ENCODE measurements at places on chromosomes 11 and 22.

GRCh38 chr11:120610111-120610510, 98.6 kb downstream of the GRIK4 start:
- no peak for DNase-seq

GRCh38 chr22:41952713-41953112, 763 bp downstream of the SMIM45 start:
- DNase-seq: no peak

- no peak for DNase-seq
These were observed 19.5 kb downstream of the CRELD2 start for GRCh38 chr22:49937758-49938564.

DNA sequence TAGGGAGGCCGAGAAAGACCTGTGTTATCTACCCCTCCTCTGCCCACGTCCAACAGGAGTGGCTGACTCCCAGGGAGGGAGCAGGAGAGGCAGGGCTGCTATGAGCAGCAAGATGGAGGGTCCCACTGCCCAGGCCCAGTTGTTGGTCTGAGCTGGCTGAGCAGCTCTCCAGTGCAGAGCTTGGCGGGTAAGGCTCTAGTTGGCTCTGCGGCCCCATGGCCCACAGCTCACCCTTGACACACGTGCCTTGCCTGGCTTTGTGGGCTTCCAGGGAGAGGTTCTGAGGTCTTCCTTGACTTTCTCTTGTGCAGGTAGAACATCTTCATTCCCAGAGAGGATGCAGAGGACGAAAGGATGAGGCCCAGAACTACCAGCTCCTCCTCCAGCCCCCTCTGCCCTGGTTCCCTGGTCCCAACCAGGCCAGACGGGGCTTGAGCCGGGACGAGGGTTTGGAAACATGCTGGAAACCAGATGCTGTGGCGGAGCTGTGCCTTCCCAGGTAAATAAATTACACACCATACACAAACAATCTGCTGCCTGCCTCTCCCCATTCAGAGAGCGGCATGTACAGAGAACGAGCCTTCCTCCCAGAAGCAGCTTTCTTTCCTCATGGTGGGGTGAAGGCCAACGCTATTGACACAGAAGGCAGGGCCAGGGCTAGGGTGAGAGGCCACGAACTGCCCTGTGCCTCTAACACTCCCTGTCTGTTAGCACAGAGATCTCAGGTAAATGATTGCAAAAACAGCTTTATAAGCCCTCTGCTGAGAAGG, 48.1 kb downstream of the DSCAML1 start:
- no peak for DNase-seq

DNA sequence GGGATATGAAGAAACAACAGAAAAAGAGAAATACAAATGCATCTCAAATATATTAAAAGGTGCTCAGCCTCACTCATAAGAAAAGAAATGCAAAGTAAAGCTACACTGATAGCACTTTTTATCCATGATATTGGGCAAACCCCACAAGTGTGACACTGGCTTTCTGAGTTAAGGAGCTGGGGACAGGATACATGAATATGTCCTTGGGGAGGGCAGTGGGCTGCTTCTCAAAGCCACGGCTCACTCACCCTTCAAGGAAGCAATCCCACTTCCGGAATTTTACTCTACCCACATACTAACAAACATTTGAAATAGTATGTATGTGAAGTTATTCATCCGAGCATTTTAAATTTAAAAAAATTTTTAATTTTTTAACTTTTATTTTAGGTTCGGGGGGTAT, 41.1 kb upstream of the SLC22A12 start:
- DNase-seq: no peak

GRCh38 chr11:61472868-61473267, 35.7 kb upstream of the LRRC10B start:
- no peak for DNase-seq

DNA sequence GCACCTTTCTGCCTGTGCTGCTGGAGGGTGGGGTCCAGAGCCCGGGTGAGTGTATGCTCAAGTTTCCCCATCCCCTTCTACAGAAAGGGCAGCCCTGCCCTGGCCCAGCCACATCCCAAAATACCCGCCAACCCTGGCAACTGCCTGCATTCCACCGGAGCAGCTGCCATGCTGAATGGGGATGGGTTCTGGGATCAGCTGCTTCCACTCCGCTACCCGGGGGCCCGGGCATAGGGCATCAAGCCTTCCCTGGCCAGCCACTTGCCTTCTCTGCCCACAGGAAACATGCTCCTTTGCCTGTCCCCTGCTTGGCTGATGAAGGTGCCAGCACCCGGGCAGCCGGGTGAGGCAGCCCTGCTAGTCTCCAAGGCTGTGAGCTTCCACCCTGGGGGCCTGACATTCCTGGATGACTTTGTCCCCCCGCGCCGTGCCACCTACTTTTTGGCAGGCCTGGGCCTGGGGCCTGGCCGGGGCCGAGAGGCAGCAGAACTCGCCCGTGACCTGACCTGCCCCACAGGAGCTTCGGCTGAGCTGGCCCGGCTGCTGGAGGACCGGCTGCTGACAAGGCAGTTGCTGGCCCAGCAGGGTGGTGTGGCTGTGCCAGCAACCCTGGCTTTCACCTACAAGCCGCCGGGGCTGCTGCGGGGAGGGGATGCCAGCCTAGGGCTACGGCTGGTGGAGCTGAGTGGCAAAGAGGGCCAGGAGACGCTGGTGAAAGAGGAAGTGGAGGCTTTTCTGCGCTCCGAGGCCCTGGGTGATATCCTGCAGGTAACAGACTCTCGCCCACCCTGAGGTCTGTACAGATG, 3.2 kb downstream of the CARNS1 start:
- no peak for DNase-seq

DNA sequence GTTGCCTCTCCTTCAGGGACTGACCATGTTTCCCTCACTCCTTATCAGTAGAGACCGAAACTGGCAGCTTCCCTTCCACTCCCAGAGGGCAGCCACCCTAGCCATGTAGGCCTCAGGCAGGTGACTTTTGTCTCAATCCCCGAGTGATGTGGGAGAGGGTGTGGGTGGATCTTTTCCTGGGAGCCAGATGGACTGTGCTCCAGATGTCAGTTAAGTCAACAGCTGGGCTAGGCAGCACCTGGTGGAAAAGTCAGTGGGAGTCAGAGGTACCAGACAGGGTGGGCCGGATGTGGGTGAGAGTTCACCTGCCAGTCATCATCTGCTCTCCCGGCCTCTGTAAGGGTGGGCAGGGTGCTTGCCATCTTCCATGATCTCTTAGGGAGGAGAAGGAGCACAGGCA, 1.9 kb downstream of the BANF1 start:
- DNase-seq: no peak

GRCh38 chr11:61023966-61024295, 52.5 kb downstream of the CD6 start:
- no peak for DNase-seq

- DNase-seq: no peak
These were observed 260.5 kb downstream of the CASP12 start for GRCh38 chr11:104637662-104638170.

DNA sequence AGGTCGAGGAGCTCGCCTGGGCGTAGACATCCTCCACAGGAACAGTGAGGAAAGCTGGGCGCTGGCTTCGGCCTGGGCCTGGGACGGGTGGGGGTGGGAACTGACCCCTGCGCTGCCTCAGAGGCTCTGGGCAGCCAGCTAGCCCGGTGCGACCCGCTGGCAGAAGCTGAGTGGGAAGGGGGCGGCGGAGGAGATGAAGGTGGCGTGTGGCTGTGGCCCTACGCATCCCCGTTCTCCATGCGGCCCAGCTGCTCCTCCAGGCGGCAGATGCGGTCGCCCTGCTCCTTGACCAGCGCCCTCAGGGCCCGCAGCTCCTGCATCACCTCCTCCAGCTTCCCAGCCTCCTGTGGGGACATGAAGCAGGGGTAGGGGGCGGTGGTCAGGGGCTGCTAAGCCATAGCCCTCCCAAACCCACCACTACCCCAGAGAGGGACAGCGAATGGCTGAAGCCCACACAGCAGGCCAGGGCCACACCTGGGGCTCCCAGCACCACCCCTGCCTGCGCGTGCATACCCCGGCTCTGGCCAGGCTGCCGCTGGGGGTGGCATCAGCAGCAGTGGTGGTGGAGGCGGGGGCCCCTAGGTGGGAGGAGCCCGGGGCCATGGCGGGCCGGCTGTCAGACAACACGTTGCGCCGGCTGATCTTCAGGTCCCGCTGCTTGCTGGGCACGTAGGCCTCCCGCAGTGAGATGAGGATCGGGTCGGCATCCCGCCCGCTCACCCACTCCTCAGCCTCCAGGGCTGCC, 848 bp upstream of the PTPRCAP start:
- DNase-seq: no peak

All from NCI-H1417 treated with DMSO at 0.1 percent for 48 hours (cell line).